ENCODE measurements at places on chromosomes 12 and 14.

DNA sequence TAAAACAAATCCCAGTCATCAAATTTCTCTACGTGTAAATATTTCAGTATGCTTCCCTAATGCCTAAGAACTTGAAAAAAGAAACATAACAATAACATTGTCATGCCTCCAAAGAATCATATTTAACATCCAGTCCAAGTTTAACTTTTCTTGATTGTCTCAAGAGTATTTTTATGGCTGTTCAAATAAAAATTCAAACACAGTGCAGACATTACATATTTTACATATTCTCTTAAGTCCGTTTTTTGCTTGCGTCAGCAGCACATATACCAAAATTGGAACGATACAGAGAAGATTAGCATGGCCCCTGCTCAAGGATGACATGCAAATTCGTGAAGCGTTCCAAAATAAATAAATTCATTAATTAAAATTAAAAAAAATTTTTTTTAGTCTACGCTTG is 23.3 kb upstream of the EEA1 start:
- no peak for DNase-seq

DNA sequence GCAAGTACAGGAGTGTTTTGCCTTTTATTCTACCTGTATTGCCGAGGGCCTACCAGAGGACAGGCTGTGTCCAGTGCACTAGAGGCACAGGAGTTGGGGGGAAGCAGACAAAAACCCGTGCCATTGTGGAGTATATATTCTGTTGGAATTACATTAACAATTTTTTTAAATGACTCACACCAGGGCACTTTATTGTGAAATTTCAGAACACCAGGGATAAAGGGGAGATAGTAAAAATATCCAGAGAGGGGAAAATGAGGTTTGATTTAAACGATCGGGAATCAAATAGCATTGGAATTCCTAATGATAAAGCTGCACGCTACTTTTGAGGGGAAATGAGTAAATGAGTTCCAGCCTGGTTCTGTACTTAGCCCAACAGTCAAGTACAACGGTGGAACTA is 123.2 kb downstream of the PELI2 start:
- DNase-seq, result no peak

- no peak for DNase-seq
These were observed 64.9 kb downstream of the RIN3 start for GRCh38 chr14:92578511-92578910.

- DNase-seq, result no peak
These were observed 232.8 kb downstream of the SLC2A13 start for GRCh38 chr12:39873065-39873464.

DNA sequence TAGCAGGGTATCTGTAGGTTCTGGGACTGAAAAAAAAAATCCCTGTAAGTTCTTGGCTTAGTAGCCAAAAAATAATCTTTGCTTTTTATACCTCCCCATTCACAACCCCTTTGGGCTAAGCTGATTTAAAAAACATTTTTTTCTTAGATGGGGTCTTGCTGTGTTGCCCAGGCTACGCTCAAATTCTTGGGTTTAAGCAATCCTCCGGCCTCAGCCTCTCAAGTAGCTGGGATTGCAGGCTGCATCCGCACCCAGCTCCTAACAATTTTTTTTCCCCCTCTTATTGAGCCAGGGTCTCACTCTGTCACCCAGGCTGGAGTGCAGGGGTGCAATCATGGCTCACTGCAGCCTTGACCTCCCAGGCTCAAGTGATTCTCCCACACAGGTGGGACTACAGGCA is 9.1 kb upstream of the ISM2 start:
- DNase-seq, result no peak

- DNase-seq, result no peak
These were observed 72.5 kb downstream of the PHLDA1 start for GRCh38 chr12:75959060-75959459.

DNA sequence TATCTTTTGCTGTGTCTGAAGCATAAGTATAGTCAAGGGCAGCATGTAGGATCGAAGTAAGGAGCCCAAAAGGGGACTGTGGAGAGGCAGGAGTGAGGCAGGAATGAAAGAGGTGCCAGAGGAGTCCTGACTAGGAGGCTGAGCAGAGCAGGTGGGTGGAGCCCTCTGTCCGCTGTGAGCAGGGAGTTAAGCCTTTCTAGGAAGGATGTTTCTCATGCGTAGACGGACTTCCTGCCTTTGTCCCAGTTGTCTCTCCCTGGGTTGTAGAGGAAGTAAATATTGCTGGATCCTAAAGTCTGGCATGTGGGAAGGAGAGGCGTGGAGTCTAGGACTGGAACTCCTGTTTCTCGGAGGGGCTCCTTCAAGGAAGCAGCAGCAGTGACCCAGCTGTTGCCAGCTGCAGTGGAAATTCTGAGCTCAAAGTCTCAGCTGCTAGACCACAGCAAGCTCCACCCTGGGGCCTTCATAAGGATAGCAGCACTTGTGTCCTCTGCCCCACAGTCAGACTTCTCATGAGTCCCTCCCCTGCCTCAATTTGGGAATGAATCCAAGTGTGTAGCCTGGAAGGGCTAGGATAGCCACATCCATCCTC is 44.0 kb downstream of the RBMS2 start:
- no peak for DNase-seq

DNA sequence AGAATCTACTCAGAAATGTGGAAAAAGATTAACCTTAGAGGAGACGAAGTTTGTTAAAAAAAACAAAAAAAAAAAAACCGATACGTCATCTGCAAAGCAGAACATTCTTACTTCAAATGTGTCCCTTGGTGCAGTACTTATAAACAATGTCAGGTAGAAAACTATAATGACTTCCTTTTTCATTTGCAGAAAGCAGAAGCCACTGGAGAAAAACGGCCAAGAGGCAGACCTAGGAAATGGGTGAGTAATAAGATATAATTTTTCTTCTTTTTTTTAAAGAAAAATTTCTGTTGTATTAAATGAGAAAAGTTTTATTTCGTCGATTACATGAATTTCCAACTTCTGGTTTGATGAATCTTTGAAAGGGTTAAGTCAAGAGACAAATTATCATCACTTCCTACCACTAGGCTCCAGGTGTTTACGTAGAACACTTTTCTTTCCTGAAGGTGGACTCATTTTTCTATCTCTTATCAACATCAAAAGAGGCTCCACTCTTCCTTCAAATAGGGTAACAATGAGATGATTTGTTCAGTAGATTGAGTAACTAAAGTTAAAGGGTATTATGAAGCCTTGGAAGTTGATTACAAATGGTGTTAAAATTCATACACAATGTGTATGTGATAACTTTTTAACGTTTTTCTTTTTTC is 14.2 kb downstream of the HMGA2 start:
- no peak for DNase-seq

DNA sequence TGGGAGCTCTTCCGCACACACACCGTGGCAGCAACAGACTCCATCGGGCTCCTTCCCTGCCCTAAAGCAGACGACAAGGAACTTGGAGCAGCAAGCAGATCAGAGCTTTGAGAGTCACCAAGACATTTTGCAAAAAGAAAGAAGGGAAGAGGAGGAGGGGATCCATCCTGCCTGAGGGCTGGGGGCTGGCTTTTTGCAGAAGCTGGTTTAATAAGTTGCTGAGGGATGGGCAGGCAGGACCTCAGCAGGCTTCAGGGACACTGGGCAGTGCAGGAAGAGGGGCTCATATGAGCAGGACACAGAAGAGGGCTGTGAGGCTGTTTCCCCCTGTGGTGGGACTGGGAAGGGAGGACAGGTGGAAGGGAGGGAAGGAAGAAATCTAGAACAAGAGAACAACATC is 133.4 kb upstream of the GSC start:
- DNase-seq, result no peak

DNA sequence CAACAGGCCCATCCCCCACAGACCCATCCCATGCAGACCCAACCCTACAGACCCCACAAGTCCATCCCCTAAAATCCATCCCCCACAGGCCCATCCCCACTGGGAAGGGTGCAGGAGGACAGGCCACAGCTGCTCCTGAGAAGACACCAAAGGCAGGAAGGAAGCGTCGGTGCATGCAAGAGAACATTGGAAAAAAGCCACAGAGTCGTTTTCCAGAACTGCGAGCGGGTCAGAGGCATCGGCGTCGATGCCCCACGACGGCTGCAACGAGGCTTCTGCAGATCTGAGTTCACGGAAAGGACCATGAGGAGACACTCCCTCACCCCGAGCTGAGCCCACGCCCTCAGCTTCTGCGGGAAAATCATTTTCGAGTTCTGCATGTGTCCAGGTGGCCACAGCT is 59.6 kb upstream of the GALNT9 start:
- no peak for DNase-seq

GRCh38 chr14:76682367-76682766 is 78.9 kb upstream of the VASH1 start:
- no peak for DNase-seq

GRCh38 chr12:50101663-50102062 is 2.1 kb upstream of the GPD1 start:
- DNase-seq, result no peak

- no peak for DNase-seq
These were observed 15.8 kb downstream of the CD9 start for GRCh38 chr12:6215932-6216494.

- no peak for DNase-seq
These were observed 16.5 kb downstream of the VDR start for GRCh38 chr12:47888153-47888819.

DNA sequence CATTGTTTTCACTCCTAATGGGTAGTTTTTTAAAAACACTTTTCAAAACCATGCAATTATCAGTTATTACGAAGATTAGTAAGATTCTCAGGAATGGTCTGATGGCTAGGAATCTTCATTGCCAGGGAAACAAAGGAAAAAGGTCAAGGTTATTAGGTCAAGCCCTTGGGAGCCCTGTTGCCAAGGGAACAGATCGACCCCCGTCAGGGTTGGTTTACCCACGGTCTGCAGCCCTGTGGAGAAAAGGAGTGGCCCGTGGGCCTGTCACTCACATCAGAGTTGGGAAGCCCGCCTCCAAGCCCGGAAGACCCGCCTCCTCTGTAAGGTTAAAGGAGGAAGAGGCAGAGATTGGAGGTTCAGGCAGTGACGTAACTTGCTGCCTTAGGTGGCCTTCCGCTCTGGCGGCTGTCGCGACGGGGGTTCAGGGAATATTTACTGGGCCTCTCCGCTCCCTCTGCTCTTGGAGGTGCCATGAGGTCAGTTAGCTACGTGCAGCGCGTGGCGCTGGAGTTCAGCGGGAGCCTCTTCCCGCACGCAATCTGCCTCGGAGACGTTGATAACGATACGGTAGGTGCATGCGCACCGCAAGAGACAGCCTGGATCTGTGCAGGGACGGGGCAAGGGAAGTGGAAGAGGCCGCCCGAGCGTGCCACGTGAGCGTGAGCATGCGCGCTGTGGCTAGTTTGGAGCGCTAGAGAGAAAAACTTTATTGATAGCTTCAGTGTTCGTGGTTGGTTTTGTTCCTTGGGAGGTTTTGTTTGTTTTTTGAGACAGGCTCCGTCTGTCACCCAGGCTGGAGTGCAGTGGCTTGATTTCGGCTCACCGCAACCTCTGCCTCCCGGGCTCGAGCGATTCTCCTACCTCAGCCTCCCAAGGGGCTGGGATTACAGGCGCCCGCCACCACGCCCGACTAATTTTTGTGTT is at the start of gene ITFG2:
TSS of gene ITFG2 (plus strand) at position 379 of the 924 bp plus-strand sequence. CDS start at position 472, 93 bp downstream.
- DNase-seq, result peak; percentile 99

DNA sequence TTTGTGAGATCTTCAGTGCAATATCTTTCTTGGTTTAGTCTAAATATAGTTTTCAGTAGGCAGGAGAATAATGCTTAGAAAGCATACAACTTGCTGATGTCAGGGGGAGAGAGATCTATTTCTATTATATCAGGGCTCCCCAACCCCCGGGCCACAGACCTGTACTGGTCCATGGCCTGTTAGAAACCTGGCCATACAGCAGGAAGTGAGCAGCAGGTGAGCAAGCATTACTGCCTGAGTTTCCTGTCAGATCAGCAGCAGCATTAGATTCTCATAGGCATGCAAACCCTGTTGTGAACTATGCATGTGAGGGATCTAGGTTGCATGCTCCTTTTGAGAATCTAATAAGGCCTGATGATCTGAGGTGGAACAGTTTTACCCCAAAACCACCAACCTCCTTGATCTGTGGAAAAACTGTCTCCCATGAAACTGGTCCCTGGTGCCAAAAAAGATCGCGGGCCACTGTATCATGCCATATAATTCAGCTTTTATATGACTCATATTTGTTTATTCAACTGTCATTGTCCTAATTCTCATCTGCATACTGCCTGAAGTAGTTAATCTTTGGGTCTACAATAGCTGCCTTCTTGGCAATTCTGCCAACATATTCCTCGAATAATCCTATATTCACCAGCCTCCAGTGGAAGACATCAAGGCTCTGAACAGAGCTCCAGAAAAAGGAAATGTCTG is 163.6 kb upstream of the DYRK2 start:
- no peak for DNase-seq

DNA sequence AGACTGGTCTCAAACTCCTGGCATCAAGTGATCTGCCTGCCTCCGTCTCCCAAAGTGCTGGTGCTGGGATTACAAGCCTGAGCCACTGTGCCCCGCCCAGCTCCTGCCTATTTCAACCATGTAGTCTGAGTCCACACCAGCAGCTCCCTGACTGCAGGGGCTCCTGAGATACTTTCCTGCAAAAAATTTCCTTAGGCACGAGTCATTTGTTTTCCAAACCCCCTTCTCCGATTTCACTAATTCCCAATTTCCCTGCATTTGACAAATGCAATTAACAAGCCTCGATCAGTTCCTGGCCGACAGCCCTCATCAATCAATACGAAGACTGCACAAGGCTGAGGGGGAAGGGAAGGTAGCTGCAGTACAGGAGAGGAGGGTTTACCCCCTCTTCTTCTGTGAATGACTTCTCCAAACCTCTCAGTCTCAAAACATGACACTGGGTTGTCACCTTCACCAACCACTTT is 10.1 kb downstream of the PSMB5 start:
- DNase-seq, result peak; percentile 92

GRCh38 chr14:45902241-45902640 is 649.2 kb upstream of the MIS18BP1 start:
- no peak for DNase-seq

DNA sequence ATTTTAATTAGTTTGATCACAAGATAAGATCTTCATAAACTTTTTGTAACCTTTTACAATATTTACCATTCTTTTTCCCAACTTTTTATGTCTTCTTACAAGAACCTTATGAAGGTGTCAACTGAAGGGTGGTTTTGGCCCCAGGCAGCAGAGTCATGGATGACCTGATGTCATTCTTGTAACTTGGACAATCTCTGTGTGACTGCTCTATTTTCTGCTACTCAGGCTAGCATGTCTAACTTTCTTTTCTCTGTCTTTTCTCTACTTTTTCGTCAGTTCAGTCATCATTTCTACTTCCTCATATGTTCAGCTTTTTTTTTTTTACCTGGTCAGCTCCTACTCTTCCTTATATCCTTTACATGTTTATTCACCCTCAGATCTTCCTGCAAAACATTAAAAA is 150.7 kb upstream of the PTPRQ start:
- DNase-seq, result no peak

- DNase-seq, result no peak
These were observed 3.8 kb downstream of the CBLN3 start for GRCh38 chr14:24425704-24426103.

DNA sequence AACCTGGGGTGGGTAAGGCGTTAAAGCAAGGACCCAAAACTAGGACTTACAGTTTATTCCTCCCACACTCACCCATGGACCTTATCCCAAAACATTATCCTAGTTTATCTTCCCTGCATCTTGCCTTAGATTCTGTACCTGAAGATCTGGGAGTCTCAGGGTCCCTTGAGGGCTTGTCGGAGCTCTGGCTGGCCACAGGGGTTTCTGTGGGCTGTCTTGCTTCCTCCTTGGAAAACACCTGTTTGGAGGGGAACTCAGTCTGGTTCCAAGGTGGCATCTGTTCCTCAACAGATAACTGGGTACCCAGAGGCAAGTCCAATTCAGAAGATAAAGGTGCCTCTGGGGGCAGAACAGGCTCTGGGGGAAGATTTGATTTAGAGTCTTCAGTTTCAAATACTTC is 1.7 kb downstream of the CDCA3 start:
- no peak for DNase-seq
